ENCODE measurements at places on chromosomes 7 and 10. TPM values are rescaled to one million over a fixed set of nuclear protein-coding genes. Genes with fewer than 3 reads are reported as not detected.

Gene BMS1
- 17.4 TPM for total RNA-seq

Gene KAZALD1
- 4.5 TPM for total RNA-seq

Gene HOXA5
- total RNA-seq: 20.1 TPM

Gene ZNF479
- not detected for total RNA-seq

Gene TLX1
- total RNA-seq: not detected

Gene IDI2
- not detected for total RNA-seq

Gene H2BK1
- total RNA-seq: not detected

Gene LRRTM3
- 0.06 TPM for total RNA-seq

Gene PRKG1
- total RNA-seq: 0.17 TPM

Gene TMEM270
- not detected for total RNA-seq

Gene KEL
- total RNA-seq: 0.12 TPM

Gene TUBAL3
- total RNA-seq: not detected

Gene SMIM30
- total RNA-seq: 51.9 TPM

Gene PPP1R9A
- 11.7 TPM for total RNA-seq

Gene SRRM3
- 0.07 TPM for total RNA-seq

Gene STEAP1B
- total RNA-seq: 0.17 TPM

Gene CARD11
- 22.9 TPM for total RNA-seq

Gene GRM8
- not detected for total RNA-seq

Gene DLX5
- total RNA-seq: not detected

Gene ING3
- total RNA-seq: 11.0 TPM

Gene OLAH
- 1.5 TPM for total RNA-seq

Gene CHAT
- not detected for total RNA-seq

Gene FAM25A
- total RNA-seq: not detected

Gene IGF2BP3
- total RNA-seq: 49.3 TPM

Gene PROSER2
- total RNA-seq: 91.6 TPM

Gene EPDR1
- total RNA-seq: 39.3 TPM

Gene GPRIN2
- total RNA-seq: 9.1 TPM

Gene PRLHR
- total RNA-seq: not detected

Gene MYO3A
- total RNA-seq: 5.0 TPM

Gene HPS1
- total RNA-seq: 29.2 TPM

Gene GSTO2
- 9.5 TPM for total RNA-seq

Gene SH2B2
- 13.6 TPM for total RNA-seq

Gene ATOH7
- 0.58 TPM for total RNA-seq

Gene PRPS1L1
- total RNA-seq: not detected

Gene BICC1
- total RNA-seq: 150 TPM

Gene ZNF467
- 0.12 TPM for total RNA-seq

Gene DRGX
- not detected for total RNA-seq

Gene TRPV5
- not detected for total RNA-seq

Gene CCDC172
- not detected for total RNA-seq

Gene CLDN3
- total RNA-seq: 29.7 TPM

Gene GRM3
- total RNA-seq: not detected

Gene FOXI2
- total RNA-seq: not detected

Gene SERPINE1
- total RNA-seq: 160 TPM

Gene SPACDR
- total RNA-seq: not detected

Gene PSD
- 0.43 TPM for total RNA-seq

Gene LMOD2
- not detected for total RNA-seq

Gene MALRD1
- total RNA-seq: 0.06 TPM

Gene CCDC146
- total RNA-seq: 5.2 TPM

Gene HTR5A
- not detected for total RNA-seq

Gene HABP2
- not detected for total RNA-seq

Gene EEF1AKMT2
- total RNA-seq: 16.0 TPM

Gene BTBD16
- total RNA-seq: 0.51 TPM

Gene PTPRN2
- total RNA-seq: 2.5 TPM

Gene SPDYE5
- not detected for total RNA-seq

Gene SCD
- 303 TPM for total RNA-seq

Gene CC2D2B
- total RNA-seq: 0.52 TPM

Gene HOXA3
- 33.2 TPM for total RNA-seq

Gene GARIN1A
- total RNA-seq: not detected

Gene PCBD1
- 122 TPM for total RNA-seq

Gene CD36
- total RNA-seq: not detected
